ENCODE measurements at places on chromosomes 7 and 10.

DNA sequence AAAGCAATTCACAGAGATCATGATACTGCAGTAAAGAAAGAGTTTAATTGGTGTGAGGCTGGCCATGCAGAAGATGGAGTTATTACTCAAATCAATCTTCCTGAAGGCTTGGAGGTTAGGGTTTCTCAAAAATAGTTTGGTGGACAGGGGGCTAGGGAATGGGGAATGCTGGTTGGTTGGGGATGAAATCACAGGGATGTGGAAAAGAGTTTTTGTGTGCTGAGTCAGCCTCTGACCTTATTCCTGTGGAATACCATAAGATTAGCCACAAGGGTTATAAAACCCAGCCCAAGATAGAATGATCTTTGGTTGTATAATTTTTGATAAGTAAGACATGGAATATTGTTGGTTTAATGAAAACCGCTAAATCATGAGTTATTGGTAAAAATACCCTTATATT lies 764.3 kb downstream of the TYW1 start:
- DNase-seq = no peak

- no peak for DNase-seq
Measured at GRCh38 chr10:107545717-107546116, 381.2 kb upstream of the SORCS1 start.

GRCh38 chr10:75229971-75230370 lies 5.8 kb downstream of the COMTD1 start:
- no peak for DNase-seq

GRCh38 chr7:46290374-46291049 lies 369.4 kb upstream of the IGFBP3 start:
- no peak for DNase-seq

- DNase-seq = no peak
Measured at GRCh38 chr10:3119796-3120459, 52.6 kb downstream of the PFKP start.

DNA sequence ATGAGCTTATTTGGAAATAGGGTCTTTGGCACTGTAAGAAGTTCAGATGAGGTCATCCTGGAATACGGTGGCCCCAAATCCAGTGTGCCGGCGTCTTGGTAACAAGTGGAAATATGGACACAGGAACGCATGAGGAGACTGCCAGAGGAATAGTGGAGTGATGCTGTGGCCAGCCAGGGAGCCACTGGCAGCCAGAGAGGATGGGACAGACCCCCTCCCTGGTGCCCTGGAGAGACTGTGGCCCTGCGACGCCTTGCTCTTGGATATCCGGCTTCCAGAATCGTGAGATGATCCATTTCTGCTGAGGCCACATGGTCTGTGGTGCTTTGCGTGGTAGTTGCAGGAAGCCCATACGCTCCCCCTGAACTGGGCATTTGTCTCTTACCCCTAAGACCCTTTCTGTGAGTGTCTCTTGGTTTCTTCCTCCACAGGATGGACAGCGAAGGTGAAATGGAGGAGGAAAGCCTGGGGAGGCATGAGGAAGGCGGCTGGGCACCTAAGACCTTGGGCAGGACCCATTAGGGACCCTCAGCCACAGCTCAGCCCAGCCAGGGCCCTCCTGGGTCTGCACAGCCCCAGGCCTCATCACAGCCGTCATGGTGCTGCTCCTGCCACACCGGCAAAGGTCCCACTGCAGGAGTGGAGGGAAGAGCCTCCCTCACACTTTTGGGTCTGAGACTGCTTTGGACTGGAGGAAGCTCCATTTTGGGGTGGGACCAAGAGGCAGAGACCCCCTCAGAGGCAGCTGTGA lies 53.6 kb downstream of the INSIG1 start:
- peak; percentile 51 for DNase-seq

- no peak for DNase-seq
Measured at GRCh38 chr10:93852476-93853095, 41.2 kb upstream of the SLC35G1 start.

DNA sequence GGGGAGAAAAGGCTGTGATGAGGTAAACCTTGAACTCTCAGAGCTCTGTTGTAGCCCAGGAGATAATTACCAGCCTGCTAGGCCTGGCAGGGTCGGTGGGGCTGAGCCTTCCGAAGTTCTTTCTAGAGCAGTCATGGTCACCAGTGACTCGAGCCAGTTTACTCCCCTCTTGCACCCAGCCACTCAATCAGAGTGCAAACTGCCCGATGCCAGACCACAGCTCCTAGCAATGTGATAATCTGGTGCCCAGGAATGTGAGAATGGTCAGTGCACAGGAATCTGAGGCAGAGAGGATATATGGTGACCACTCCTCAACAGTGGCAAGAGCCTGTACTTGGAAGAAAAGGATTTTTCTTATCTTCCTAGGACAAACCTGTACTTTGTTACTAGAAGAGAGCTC lies 46.4 kb upstream of the KMT2E start:
- DNase-seq = no peak

- DNase-seq = no peak
Measured at GRCh38 chr7:90061077-90061476, 93.2 kb upstream of the STEAP1 start.

GRCh38 chr7:93828260-93828659 lies 62.3 kb downstream of the TFPI2 start:
- DNase-seq = no peak

- DNase-seq = no peak
Measured at GRCh38 chr7:21767300-21767900, 178.3 kb downstream of the CDCA7L start.

- no peak for DNase-seq
Measured at GRCh38 chr10:67242528-67242927, 316.7 kb downstream of the LRRTM3 start.

GRCh38 chr10:118585234-118585633 lies 10.2 kb downstream of the PRLHR start:
- DNase-seq = no peak

- no peak for DNase-seq
Measured at GRCh38 chr10:7311218-7311849, 99.5 kb downstream of the SFMBT2 start.

GRCh38 chr10:117217196-117217761 lies 20.0 kb downstream of the KCNK18 start:
- peak; percentile 76 for DNase-seq

DNA sequence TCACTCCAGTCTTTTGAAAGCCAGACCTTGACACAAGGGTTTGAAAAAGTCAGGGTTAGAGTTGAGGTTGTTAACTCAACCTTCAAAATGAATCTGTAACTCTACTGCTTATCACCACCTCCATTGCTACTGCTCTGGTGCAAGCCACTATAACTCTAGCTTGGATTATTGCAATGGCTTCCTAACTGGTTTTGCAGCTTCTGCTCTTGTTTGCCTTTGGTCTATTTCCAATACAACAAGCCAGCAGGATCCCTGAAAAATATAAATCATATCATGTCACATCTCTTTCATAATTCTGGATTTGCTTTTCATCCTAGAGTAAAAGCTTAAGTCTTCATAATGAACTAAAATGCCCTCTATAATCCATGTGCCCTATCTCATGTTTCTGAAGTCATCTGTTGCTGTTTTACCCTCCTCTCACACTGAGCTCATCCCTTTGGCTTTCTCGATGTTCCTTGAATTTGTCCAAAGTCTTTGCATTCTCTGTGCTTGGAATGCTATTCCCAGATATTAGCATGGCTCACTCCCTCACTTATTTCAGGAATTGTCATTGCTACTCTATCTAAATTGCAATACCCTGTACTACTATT lies 10.9 kb downstream of the TAS2R60 start:
- DNase-seq = no peak

DNA sequence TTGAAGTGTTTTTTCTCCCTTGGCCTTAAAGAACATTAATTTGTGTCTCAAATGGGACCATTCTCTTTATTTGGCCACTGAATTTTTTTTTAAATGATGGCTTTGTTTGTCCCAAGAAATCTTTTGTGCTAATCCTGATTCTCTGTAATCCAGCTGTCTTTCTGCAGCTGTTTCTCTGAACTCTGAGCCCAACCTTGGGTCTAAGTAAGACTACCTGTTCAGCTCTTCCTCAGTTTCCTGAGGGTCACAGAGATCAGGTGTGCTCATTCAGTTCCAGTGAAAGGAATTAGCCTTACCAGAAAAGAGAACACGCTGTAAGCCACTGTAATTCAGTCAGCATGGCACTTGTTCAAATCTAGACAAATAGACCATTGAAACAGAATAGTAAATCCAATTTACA lies 94.2 kb downstream of the ANKIB1 start:
- DNase-seq = no peak

GRCh38 chr7:116776610-116777289 lies 85.6 kb upstream of the CAPZA2 start:
- no peak for DNase-seq

DNA sequence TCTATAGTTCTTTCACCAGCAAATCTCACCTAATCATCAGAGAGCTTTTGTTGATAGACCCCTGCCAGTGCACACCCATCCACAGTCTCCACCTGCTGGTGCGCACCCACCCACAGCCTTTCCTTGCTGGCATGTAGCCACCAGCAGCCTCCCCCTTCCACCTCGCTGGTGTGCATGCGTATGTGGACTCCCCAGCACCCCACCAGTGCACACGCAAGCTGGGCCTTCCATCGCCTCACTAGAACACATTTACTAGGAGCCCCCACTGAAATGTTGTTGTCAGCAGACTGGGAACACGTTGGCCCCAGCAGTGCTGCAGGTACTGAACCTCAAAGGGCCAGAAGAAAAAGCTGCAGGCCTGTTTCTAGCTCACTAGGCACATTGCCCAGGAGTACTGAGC lies 104.9 kb upstream of the ZWINT start:
- DNase-seq = no peak

GRCh38 chr7:34837316-34837715 lies 179.3 kb downstream of the NPSR1 start:
- DNase-seq = no peak

- no peak for DNase-seq
Measured at GRCh38 chr10:131446171-131446570, 134.7 kb upstream of the TCERG1L start.

- DNase-seq = no peak
Measured at GRCh38 chr7:120400806-120401455, 128.0 kb downstream of the KCND2 start.

- DNase-seq = no peak
Measured at GRCh38 chr7:147605323-147605722, 985.2 kb upstream of the C7orf33 start.

DNA sequence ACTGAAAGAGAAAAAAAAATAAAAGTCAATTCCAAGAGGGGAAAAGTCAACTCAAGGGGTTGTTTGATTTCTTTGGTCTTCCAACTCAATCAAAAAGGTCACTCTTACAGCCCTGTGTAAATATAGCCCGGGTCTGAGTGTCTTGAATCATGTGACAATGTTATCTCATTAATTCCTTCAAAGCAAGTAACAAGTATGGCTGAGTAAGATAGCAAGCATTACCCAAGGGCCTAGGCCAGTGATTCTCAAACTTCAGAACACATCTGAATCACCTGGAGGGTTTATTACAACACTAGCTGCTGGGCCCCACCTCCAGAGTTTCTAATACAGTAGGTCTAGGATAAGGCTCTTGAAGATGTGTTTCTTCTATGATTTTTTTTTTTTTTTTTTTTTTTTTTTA lies 125.0 kb downstream of the PRLHR start:
- no peak for DNase-seq

DNA sequence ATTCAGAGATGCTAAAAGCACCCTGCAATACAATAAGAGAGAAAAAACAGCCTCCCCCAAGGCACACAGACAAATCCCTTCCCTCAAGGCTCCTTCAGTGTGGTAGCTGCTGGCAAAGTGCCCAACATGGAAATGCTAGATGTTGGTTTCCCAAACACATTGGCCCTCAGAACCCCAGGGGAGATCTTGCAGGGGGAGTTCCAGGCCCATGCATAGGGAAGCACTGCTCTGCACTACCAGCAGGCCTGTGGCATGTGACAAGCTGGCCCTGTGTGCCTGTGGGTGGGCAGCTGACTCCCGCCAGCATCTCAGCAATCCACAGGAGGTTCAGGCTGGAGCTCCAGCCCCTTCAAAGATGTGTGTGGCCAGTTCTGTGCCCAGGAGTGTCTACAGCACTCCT lies 16.8 kb upstream of the CSGALNACT2 start:
- DNase-seq = peak; percentile 74

DNA sequence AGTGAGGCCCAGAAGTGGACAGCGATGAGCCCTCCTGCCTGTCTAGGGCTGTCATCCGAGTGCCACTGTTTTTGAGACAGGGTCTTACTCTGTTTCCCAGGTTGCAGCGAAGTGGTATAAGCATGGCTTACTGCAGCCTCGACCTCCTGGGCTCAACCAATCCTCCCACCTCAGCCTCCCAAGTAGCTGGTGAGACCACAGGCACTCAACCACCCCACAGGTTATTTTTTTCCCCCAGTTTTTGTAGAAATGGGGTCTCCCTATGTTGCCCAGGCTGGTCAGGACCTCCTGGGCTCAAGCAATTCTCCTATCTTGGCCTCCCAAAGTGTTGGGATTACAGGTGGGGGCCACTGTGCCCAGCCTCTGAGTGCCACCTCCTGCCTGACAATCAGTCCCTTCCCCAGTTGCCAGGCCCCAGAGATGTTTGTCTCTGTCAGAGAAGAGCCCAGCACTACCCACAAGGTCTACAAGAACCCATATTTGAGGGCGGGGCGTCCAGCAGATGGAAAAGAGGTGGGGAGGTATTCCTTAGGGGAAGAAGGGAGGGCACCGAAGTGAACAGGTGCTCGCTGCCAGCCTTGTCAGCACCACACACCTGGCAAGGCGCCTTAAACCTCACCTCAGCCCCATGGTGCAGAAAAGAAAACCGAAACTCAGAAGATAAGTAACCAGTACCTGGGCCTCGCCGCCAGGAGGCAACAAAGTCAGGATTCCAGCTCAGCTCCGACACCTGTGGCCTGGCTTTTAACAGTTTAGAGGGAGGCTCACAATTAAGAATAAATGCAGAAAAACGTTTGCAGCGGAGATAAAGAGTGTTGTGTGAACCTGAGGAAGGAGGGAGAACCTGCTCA lies 77.4 kb upstream of the ANLN start:
- DNase-seq = no peak

DNA sequence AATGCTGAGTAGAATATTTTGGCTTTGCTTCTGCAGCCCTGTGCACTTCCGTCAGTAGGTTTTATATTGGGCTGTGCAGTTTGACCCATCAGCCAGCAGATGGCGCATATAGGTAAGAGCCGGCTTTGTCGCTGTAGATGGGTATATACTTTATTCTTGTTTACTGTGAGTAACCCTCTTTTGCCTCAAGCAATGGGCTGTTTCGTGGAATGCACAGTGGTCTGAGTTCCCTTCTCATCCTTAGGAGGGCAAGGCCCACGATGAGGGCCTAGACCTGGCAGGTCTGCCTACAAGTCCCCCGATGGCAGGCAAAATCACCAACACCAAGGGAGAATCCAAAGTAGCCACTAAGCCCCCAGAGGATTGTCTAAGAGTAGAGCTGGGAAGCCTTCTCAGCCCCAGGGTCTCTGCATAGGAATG lies 1002.9 kb upstream of the KCND2 start:
- peak; percentile 64 for DNase-seq

GRCh38 chr7:104779888-104780287 lies 234.1 kb upstream of the KMT2E start:
- DNase-seq = no peak

GRCh38 chr10:127851661-127852194 lies 41.0 kb downstream of the CLRN3 start:
- peak; percentile 28 for DNase-seq

DNA sequence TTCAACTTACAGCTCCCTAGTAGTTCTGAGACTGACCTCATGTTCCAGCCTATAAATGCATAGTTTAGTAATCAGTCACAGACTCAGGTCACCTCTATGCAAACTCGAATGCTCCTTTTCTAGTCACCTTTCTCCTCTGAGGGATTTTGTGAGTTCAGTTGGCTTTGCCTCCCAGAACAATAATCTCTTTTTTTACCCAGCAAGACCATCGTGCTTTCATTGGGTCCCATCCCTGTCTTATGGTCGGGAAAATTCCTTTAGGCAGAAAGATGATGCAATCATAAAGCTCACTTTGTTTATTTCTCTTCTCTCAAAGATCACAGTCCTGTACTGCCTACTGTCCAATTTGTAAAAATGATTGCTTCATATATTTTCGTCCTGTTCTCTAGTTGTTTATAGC lies 38.4 kb downstream of the TWIST1 start:
- no peak for DNase-seq
